Head of caudate nucleus (tissue), 42 donors: ENCODE measurements at places on chromosomes 1 and 21.

GRCh38 chr1:211628417-211628816 lies 47.0 kb downstream of the NEK2 start:
- DNase-seq = no peak

- DNase-seq = no peak
Measured at GRCh38 chr1:32969566-32969965, 5.0 kb upstream of the RNF19B start.

DNA sequence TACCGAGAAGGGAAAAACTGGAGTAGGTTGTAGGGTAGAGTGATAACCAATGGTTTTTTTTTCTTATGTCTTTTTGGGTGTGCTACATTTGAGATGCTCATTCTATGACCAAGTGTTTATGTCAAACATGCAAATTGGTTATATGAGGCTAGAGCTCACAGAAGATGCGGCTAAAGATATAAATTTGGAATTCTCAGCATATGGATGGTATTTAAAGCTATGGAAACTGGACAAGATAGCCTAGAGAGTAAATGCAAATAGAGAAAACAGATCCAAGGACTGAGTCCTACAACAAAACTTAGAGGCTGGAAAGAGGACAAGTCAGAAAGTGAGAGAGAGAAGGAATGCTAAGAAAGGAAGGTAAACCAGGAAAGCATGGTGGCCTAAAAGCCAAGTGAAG lies 7.4 kb downstream of the GDAP2 start:
- no peak for DNase-seq

GRCh38 chr1:172180501-172181285 lies 239.8 kb upstream of the C1orf105 start:
- peak; percentile 63 for DNase-seq

DNA sequence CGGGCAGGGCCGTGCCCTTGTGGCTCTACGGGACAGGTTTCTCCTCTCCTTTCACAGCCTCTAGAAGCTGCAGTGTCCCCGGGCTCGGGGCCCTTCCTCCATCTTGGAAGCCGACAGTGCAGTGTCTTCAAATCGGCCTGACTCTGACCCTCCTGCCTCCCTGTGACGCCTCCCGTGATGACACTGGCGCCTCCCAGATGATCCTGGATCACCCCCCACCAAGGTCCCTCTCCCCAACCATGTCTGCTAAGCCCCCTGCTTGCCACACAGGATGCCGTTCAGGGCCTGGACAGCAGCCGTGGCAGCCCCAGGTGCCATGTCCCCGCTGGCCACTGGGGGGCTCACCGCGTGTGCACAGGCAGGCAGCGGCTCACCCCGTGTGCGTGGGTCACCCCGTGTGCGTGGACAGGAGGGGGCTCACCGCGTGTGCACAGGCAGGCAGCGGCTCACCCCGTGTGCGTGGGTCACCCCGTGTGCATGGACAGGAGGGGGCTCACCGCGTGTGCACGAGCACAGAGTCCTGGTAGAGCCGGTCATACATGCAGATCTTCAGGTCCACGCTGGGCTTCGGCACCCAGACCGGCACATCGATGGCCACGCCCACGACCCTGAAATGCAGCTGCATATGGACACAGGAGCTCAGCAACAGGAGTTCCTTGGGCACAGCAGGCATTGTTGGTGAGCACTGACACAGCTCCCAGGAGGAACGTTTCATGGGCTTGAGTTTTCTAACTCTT lies 24.9 kb upstream of the TMEM52 start:
- peak; percentile 84 for DNase-seq

DNA sequence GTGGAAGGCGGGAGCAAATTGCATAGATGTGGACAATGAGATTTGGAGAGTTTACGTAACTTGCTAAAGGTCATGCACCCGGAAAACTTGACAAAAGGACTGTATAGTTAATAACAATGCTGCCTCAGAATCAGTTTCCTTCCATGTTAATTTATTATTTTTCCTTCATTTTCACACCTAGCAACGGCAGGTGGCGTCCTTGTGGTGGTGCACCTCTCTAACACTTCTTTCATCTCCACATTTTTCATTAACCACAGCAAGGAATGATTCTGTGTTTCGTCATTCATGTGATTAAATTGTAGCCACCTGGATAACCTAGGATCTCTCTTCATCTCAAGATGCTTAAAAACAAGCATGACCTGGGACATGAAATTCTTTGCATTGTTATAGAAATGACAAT lies 2133.0 kb downstream of the NCAM2 start:
- no peak for DNase-seq

DNA sequence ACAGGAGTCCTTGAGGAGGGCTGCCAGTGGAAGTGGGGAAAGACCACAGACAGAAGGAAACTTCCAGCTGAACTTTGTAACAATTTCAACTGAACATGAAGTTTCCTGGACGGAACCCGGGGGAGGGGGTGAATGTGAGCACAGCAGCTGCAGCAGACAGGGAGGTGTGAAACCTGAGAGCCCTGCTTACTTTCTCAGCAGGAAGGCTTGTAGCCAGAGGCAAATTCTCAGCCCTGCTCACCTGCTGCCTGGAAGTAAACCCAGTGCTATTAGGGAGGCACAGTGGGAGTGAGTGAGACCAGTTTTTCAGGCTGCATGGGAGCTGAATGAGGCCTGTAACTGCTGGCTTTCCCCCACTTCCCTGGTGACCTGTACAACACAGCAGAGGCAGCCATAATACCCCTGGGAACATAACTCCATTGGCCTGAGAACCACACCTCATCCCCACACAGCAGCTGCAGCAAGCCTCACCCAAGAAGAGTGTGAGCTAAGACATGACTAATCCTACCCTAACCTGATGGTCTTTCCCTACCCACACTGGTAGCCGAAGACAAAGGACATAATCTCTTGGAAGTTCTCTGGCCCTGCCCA lies 9.6 kb upstream of the SPRR2F start:
- no peak for DNase-seq

- DNase-seq = no peak
Measured at GRCh38 chr1:85504417-85504816, 39.5 kb upstream of the DDAH1 start.

DNA sequence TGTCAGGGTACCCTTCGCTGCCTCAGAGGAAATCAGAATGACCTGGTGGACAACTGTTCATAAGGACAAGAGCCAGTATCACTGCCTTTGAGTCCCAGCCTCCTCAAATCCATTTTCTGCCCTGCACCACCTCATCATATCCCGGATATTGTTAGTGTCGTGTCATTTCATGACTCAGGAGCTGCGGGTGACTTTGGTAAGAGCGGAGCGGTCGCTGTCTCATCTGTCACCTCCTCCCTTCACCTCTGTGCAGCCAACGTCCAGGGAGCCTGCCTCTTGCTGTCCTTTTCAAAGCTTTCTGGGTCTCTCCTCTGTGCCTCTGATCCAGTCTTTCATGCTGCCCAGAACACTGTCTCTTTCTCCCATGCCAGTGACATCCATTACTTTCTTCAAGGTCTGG lies 7.0 kb upstream of the C1orf198 start:
- DNase-seq = no peak

- DNase-seq = no peak
Measured at GRCh38 chr21:35824136-35824535, 236.2 kb downstream of the SETD4 start.

- DNase-seq = no peak
Measured at GRCh38 chr1:14634486-14634885, 36.0 kb downstream of the KAZN start.

- DNase-seq = no peak
Measured at GRCh38 chr1:96060621-96061020, 661.0 kb upstream of the PTBP2 start.

DNA sequence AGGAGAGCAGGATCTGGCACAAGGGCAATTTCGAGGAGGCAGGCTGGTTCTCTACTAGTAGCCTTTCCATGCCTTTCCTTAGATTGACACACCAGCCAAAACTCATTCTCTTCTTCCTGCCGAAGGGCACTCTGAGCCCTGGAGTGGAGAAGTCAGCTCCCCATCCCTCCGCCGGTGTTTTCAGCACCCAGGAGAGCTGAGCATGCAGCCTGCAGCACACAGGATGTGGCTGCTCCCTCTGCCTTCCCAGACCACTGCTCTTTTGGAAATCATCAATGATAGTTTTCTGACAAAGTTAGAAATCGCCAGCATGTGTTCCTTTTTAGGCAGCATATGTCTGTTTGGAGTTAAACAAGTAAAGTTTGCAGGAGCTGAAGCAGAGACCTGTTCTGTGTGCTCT lies 11.7 kb downstream of the RNU5D-1 start:
- DNase-seq = no peak

DNA sequence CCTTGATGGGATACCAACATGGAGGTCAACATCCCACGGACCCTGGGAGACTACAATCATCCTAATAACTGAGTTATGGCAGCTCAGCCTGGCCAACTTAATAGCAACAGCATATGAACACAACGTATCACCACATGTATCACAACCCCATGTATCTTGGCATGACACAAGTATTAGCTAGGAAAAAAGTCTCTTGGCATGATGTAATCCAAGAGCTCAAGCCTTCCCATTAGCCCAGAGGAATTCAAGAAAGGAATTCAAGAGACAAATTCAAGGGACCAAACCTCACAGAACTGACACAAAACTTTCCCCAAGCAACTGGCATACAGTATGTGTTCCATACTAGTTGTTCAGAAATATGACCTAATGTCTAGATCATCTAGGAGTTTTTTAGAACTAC lies 100.9 kb upstream of the HMGB4 start:
- DNase-seq = no peak

GRCh38 chr1:98920441-98921110 lies 84.1 kb downstream of the PLPPR5 start:
- no peak for DNase-seq

- peak; percentile 86 for DNase-seq
Measured at GRCh38 chr21:42234464-42235241, 15.7 kb downstream of the ABCG1 start.

DNA sequence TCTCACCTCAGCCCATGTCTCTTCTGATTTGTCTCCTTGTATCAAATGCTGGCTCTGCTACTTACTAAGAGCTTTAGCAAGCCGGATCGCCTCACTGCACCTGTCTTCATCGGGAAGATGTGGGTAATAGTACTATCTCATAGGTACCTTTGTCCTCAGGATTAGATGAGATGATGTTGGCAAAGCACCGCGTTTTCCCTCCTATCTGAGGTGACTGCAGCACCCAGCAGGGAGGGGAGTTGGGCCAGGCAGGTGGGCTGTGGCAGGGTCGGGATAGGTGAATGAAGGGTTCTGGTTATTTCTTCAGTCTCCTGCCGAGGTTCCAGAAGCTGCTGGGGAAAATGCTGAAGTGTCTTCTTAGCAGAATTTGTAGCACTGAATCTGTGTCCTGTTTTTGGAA lies 5.2 kb downstream of the OPRD1 start:
- no peak for DNase-seq

DNA sequence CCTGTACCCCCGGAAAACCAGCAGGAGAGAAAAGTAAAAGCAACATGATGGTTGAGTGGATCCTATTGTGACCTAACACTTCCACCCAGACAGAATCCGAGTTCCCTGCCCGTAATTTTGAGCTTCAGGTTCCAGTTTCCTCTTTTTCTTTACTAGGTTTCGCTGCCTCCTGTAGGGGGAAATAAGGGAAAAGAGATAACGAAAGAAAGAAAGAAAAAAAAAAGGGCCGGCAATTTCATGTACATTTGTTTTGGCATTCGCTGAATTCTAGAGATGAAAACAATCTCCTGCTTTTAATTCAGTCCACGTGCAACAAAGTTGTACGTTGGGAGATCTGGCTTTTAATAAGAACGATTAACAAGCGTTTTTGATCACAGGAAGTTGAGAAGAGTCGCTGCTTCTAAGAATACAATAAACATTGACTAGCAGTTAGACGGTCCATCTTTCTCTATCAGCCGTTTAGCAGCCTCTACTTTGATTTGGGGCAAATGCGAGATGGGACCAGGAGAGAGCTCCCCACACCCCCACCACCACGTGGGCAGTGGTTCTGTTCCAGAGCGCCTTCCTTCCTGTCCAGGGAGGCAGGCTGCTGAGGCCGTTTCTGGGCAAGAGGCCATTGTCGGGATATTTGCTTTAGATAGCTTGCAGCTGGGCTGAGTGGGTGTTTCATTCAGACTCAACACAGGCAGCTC lies 155.9 kb upstream of the RUNX1 start:
- peak; percentile 49 for DNase-seq

- no peak for DNase-seq
Measured at GRCh38 chr21:31011412-31011811, 26.9 kb downstream of the KRTAP19-8 start.

DNA sequence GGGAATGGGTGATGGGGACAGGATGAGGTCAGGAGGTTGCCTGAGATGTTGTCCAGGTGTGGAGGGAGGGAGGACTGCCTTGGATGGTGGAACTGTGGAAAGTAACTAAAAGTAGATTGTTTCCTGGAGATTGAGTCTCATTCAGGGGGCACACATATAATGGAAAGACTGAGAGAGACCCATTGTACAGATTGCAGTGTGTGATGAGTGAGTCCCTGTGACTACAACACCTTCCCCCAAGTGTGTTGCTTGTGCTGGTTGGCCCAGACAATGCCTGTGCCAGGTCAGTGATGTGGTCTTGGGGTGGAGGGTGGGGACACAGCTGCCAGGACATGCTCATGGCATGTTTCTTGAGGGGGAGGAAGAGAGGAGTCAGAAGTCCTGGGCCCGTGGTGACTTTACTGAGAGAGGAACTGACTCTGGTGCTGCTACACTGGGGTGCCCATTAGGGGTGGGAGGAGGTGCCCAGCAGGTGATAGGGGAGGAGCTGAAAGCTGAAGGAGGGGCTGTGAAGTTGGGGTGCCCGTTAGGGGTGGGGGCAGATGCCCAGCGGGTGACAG lies 5.2 kb downstream of the SNAP47 start:
- DNase-seq = no peak

DNA sequence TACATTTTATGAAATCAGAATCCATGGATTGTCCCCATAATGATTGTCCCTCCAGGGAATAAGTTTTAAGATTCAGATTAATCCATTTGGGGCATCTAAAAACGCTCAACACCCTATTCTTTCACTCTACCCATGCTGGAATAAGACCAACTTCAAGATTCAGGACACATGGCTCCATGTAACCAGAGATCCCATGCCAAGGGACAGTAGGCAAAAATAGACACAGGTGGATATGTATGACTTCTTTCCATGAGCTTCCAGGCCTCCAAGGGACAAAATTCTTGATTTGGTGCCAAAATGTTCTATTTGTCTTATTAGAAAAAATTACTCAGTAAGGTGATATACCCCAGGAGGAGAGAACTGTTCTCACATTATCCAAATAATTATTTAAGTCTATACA lies 178.8 kb downstream of the NRIP1 start:
- DNase-seq = no peak

DNA sequence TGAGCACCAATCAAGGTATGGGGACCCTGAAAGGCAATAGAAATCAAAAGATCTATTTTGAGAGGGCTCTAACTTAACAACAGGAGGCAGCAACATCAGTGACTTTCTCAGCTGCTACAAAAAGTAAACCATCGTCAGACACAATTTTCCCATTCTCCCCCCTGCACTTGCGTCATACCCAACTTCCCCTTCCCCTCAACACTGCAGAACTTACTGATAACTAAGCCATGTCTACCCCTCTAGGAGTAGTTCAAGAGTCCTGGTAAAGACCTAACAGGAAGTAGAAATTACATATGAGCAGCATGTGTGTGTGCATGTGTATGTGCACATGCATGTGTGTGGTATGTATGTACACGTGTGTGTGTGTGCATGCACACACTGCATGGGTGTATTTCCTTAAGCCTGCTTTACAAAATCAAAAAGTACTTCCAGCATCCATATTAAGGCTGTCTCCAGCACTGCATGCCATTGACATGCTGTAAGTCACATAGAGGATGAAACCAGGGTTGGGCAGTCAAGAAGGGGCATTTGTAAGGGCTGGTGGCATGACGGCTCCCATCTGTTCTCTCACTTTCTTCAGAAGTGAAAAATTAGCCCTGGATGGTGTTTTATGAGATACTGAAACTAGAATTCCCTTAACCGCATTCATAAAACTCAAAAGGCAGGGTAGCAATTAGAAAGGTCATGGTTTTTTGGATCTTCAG lies 460.1 kb upstream of the RUNX1 start:
- DNase-seq = no peak
